HCEC 1CT (cell line): ENCODE measurements at places on chromosomes 7 and 10.

DNA sequence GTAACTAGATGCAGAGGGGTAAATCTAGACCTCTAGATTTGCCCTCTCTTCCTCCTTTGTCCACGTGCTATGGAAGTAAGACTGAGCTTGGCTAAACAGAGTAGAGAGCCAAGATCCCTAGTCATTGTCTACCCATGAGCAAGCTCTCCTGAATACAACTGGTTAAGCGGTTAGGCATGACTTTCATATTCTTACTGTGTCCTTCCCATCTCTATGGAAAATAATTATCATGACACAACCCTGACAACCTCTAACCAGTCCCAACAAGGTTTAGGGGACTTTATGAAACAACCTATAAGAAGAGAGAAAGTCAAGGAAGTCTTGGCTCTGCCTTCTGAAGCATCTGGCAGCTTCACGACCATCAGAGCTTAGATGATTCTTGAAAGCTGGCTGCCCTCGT, 7.8 kb upstream of the LAMB4 start:
- no peak for DNase-seq

DNA sequence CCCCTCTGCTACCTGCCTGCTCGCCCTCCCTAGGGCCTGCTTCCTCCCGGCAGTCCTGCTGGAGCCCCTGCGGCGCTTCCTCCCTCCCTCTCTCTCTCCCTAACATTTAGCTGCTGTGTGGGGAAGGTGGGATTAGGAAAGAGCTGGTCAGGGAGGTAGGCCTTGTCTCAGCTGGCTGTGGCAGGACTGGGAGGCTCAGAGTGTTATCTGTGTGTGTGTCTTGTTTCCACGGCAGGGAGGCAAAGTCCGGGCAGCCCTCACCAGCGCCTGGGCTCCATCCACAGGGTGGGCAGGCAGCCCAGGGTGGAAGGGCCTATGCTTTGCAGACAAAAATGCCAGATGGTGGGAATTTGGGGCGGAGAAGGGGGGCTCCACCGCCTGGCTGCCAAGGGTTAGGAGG, 105.7 kb downstream of the RPS24 start:
- DNase-seq = no peak

DNA sequence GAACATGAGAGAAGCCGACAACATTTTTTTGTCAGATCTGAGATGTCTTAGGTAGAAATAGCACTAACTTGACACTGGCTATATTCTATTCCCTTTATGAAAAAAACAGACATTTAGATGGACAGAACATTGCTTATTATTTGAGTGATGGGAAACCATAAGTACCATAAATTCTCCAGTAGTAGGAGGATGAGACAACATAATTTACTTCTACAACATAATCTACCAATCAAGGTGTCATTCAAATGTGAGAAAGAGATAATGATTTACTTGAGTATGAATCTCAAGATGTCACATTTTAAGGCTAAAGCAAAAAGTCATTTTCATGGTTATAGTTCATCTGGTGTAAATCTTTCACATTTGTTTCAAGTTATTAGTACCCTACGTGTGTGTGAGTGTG, 110.8 kb downstream of the CALCR start:
- no peak for DNase-seq

DNA sequence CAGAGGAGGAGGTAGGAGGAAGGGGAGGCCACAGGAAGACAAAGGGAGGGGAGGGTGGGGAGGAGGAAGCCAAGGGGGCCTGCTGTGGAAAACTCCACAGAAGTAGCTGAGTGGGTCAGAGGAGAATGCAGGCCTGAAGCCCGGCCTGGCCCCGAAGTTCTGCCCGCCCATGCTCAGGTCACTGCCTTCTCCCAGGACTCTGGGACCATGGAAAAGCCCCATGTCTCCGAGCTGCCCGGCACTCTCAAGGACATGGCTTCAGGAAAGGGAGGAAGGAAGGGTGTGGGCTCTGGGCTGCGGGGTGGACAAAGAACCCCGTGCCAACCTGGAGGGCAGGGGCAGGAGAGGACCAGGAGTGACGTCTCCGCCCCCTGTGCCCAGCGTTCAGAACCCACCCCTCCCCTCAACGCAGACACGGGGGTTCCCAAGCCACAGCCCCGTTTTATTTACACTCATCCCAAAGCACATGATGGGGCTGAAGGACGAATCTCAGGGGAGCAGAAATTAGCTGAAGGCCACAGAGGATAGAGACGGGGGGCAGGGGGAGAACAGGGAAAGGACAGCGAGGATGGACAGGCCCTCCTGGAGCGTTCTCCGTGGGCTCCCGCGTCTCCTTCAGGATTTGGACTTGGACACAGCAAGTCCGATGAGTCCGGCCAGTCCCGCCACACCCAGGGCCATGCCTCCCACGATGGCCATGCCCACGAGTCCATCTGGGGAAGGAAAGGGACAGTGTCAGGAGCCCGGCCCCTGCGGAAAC, 1.8 kb upstream of the CLDN15 start:
- no peak for DNase-seq

- DNase-seq = peak; percentile 21
These were observed 116.8 kb downstream of the ZFAND4 start for GRCh38 chr10:45555795-45556194.

DNA sequence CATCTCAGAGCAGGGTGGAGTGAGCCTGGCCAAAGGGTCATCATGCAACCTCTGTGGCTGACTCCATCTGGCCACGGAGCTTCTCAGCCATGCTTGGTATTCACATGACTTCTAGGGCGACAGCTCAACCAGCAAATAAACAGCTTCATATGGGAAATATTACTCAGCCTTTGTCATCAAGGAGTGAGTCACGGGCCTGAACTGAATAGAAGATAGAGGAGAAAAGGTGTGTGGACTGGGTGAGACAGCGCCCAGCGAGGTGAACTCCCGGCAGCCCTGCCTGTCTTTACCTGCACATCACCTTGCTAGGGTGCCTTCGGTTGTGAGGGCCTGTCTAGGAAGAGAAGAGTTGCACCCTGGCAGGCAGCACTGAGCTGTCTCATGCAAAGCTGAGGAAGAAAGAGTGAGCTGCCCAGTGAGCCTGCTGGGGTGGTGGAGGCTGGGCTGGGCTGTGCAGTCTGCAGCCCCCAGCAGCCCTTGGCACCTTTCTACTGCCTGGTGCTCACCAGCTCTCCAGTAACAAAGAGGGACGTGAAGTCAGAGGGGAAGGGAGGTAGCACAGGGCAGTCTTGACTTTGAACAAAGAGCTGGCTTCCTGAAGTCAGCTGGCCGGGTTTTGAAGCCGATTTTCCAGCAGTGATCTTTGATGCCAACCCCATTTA, 114.2 kb downstream of the EGFR start:
- DNase-seq = peak; percentile 99

DNA sequence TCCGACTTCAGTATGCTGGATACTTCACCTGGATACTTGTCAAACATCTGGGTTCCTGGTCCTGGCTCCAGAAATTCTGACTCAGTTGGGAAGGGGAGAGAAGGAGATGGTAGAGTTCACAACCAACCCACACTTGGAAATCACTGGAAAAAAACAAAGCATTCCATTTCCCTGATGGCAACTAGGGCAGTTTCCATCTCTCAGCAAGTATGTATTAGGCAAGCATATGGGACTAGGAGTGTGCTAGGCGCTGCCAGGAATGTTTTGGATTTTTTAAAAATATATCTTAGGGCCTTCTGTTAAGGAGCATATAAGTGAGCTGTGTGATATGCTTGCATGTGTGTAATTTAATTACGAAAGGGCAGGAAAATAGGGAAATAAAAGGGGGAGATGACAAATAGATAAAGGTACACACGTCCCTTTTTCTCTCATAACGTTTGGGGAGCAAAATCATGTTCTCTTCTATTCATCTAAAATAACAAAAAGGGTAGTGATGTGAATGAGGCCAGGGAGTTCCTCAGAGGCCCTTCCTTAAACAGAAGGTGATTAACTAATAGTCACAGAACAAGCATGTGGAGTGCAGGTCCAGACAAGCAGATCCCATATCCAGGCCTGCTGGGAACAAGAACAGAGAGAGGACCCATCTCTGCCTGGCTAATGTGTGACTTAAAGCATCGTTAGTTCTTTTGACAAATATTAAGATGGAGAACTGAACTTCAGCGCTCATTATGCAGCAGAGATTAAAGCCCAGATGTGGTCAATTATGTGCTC, 64.5 kb upstream of the NFE2L3 start:
- no peak for DNase-seq

DNA sequence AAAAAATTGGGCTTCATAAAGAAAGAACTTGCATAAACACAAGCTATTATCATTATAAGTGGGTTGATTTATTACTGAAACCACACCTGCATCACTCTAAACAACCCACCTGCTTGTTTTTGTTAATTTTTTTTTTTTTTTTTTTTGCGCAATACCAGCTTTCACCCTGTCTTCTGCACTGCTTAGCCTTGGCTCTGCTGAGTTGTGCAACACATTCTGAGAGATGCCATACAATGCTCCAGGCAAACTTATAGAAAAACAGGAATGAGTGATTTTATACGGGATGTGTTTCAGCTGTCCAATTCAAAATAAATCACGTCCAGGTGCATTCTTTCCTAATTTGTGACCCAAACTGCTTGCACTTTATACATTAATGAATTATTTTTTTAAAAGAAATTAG, 923.6 kb downstream of the GATA3 start:
- no peak for DNase-seq

- DNase-seq = no peak
These were observed 716.6 kb upstream of the GALNT17 start for GRCh38 chr7:70415179-70415972.

GRCh38 chr7:17289074-17289645, 9.3 kb upstream of the AHR start:
- DNase-seq = no peak

GRCh38 chr7:1322240-1323110, 89.8 kb downstream of the UNCX start:
- DNase-seq = no peak

GRCh38 chr7:92623544-92623943, 33.4 kb upstream of the FAM133B start:
- no peak for DNase-seq

- peak; percentile 55 for DNase-seq
These were observed 46.2 kb upstream of the SLC39A12 start for GRCh38 chr10:17905491-17905890.

DNA sequence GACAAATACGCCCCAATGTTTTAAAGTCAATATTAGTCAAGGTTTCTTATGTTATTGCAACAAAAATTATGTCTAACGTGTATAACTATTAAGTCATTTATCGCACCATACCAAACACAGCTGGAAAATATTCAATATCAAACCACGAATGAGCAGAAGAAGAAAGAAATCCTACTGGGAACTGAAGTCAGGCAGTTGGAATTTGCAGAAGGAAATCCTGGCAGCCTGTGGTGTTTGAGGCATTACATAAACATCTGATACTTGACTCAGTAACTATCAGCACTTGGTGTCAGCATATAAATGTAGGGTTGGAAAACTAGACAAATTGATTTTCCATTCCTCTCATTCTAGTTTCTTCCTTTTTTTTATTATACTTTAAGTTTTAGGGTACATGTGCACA, 83.4 kb upstream of the NUPR2 start:
- no peak for DNase-seq

DNA sequence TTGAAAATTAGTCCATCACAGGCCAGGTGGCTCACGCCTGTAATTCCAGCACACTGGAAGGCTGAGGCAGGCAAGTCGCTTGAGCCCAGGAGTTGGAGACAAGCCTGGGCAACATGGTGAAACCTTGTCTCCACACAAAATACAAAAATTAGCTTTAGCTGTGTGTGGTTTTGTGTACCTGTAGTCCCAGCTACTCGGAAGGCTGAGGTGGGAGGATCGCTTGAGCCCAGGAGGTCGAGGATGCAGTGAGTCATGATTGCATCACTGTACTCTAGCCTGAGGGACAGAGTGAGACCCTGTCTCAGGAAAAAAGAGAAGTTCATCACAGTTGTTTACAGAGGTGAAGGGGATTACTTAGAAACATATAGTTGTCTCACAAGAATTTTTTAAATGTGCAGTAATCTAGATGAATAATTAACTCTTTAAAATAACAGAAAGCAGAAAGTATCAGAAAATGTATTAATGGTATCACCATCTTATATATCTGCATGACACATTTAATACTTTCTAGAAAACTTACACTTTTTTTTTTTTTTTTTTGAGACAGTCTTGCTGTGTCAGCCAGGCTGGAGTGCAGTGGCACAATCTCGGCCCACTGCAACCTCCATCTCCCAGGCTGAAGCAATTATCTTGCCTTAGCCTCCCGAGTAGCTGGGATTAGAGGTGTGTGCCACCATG, 8.9 kb downstream of the LCOR start:
- DNase-seq = peak; percentile 19

DNA sequence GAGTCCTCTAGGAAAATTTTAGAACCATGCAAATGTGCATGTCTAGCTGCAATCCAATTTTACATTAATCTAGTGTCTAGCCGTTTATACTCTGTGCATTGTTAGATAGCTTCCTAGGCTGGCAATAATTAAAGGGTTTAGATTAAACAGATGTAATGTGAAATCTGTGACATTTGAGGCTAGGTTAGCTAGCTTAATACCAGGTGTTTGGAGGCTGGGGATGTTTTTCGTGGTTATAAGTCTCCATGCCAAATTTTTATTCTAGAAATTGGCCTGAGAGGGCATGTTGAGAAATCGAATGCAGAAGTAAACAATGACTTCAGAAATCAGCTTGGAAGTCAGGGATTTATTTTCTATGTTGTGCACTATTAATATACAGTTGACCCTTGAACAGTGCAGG, 94.2 kb downstream of the ST7 start:
- DNase-seq = peak; percentile 40

- peak; percentile 58 for DNase-seq
These were observed 56.7 kb downstream of the JCAD start for GRCh38 chr10:30002426-30003266.

- no peak for DNase-seq
These were observed 265.1 kb downstream of the CCSER2 start for GRCh38 chr10:84593506-84593905.

GRCh38 chr10:49441488-49442476, 45.9 kb upstream of the DRGX start:
- DNase-seq = no peak

DNA sequence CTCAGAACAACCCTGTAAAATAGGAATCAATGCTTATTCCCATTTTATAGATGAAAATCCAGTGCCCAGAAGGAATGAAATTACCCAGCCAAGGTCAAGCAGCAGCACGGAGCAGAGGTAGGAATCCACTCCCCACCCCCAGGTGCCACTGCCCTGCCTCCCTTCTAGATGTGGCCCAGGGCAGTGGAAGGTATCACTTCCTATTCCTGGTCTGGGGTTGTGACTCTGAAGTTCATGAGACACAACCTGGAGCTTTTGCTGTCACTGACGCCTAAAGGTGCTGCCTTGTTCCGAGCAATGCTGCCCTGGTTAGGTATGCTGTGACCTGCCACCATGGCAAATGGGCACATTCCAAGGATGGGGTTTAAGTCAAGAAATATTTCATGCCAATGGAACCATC, 53.6 kb downstream of the PIK3AP1 start:
- DNase-seq = no peak

DNA sequence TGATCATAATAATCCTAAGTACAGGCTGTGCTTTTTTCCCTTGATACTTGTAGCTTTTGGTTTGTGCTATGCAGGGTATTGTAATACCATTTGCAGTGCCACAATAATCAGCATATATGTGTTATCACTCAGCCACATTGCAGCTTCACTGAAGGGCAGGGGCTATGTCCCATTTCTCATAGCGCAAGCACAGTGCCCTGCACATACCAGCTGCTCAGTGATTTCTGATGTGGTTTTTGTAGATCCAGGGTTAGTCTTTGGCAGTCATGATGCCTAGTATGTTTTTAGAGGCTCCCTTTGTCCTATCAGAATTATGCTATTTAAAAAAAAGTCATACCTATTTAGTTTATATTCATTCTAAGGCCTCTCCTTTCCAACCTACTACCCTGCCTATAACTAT, 25.8 kb downstream of the MET start:
- DNase-seq = no peak

GRCh38 chr7:74269757-74270277, 15.6 kb upstream of the RFC2 start:
- peak; percentile 57 for DNase-seq

- peak; percentile 31 for DNase-seq
These were observed 76.1 kb downstream of the ADD3 start for GRCh38 chr10:110083884-110084283.
